Articular chondrocyte of knee joint (primary cell): ENCODE measurements at places on chromosomes 1 and 21. TPM values are rescaled to one million over a fixed set of nuclear protein-coding genes. Genes with fewer than 3 reads are reported as not detected.

GPR52 gene
- 3.3 and 4.1 TPM in 2 replicates for total RNA-seq

PLPPR4 gene
- total RNA-seq = 0.39 and 0.54 TPM in 2 replicates

KCNJ9 gene
- under 0.01 and 0.11 TPM in 2 replicates for total RNA-seq

CR1L gene
- total RNA-seq = not detected in 2 replicates

FCRL1 gene
- total RNA-seq = not detected in 2 replicates

SYPL2 gene
- total RNA-seq = 0.13 and 0.22 TPM in 2 replicates

KMO gene
- 0.32 TPM in 1 of 2 replicates, not detected in the other for total RNA-seq

RGS13 gene
- not detected in 2 replicates for total RNA-seq

NPR1 gene
- under 0.01 and 0.13 TPM in 2 replicates for total RNA-seq

ATP1A2 gene
- 0.22 and 0.91 TPM in 2 replicates for total RNA-seq

NR1I3 gene
- total RNA-seq = not detected in 2 replicates

SYTL1 gene
- total RNA-seq = 0.13 and 0.22 TPM in 2 replicates

DCLRE1B gene
- total RNA-seq = 4.7 and 5.2 TPM in 2 replicates

AUNIP gene
- 0.65 and 1.2 TPM in 2 replicates for total RNA-seq

ECM1 gene
- 23.8 and 29.9 TPM in 2 replicates for total RNA-seq

LDLRAD1 gene
- not detected in 2 replicates for total RNA-seq

SERPINC1 gene
- total RNA-seq = 0.11 TPM in 1 of 2 replicates, not detected in the other

FAM131C gene
- 0.26 TPM in 1 of 2 replicates, not detected in the other for total RNA-seq

LMO4 gene
- total RNA-seq = 342 and 353 TPM in 2 replicates

ANKRD45 gene
- total RNA-seq = 0.65 and 1.8 TPM in 2 replicates

CATSPERE gene
- 2.4 TPM in 2 replicates for total RNA-seq

VTCN1 gene
- not detected in 2 replicates for total RNA-seq

SPATA46 gene
- not detected in 2 replicates for total RNA-seq

MKNK1 gene
- total RNA-seq = 18.6 and 28.5 TPM in 2 replicates

CD247 gene
- not detected in 2 replicates for total RNA-seq
